ENCODE measurements at places on chromosomes 13 and 19. TPM values are rescaled to one million over a fixed set of nuclear protein-coding genes. Genes with fewer than 3 reads are reported as not detected.

The KLK10 gene
- total RNA-seq: 0.24 TPM

The KCNN1 gene
- total RNA-seq: 0.48 TPM

The STARD13 gene
- total RNA-seq: 55.6 TPM

The RINL gene
- 4.1 TPM for total RNA-seq

The SHANK1 gene
- total RNA-seq: 0.72 TPM

The IL4I1 gene
- 1.4 TPM for total RNA-seq

The POMP gene
- 41.7 TPM for total RNA-seq

The ZNF429 gene
- 22.6 TPM for total RNA-seq

- DNase-seq: no peak
Observed at GRCh38 chr19:46881092-46881491, 20.3 kb downstream of the ARHGAP35 start.

- no peak for DNase-seq
Observed at GRCh38 chr19:6427131-6427530, 2.5 kb upstream of the KHSRP start.

DNA sequence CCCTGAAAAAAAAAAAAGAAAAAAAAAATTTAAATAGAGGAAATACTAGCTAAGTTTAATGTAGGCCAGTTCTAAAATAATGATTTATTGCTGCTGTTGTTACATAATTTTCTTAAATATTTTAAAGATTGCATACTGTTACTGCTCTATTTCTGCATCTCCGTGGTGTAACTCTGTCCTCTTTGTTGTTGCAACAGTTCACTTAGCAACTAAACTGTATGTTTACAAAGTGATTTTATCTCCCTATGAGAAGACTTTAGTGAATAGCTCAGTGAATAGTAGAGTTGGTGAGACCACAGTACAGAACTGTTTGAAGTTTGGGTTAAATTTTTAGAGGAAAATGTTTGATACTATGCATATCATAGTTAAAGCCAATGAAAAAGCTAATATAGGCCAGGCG, 19.4 kb downstream of the BRCA2 start:
- DNase-seq: peak; percentile 12

- no peak for DNase-seq
Observed at GRCh38 chr13:101493541-101493940, 41.1 kb downstream of the ITGBL1 start.

DNA sequence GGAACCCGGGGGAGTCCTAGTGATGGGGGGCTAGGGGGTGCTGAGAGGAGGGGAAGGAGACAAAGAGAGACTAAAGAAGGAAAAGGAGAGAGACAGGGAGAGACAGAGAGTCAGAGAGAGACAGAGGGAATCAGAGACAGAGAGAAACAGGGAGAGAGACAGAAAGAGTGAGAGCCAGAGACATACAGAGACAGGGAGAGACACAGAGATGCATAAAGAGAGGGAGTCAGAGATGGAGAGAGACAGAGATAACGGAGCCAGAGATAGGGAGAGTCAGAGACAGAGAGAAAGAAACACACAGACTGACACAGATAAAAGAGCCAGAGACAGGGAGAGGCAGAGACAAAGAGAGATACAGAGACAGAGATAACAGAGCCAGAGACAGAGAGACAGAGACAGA, 1.5 kb upstream of the TNFSF9 start:
- no peak for DNase-seq

DNA sequence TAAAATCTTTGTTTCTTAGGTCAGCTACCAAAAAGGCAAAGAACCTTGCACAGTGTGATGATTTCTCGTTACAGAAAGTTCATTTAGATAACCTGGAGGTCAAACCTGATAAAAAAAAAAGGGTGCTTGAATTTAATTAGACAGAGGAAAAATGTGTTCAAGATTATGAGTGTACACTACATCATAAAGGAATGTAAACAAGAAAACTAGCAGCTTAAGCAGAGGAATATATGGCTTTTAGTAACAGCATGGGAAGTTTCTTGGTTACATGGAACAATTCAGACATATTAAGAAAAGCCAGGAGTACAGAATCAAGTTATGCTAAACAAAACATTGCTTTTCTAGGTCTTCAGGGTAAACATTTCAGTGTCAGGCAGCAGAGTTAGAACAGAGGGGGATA, 32.9 kb downstream of the ING1 start:
- DNase-seq: no peak

GRCh38 chr13:113560645-113561416, 23.7 kb upstream of the TFDP1 start:
- no peak for DNase-seq

GRCh38 chr13:102402290-102402689, 442 bp upstream of the FGF14 start:
- DNase-seq: no peak

DNA sequence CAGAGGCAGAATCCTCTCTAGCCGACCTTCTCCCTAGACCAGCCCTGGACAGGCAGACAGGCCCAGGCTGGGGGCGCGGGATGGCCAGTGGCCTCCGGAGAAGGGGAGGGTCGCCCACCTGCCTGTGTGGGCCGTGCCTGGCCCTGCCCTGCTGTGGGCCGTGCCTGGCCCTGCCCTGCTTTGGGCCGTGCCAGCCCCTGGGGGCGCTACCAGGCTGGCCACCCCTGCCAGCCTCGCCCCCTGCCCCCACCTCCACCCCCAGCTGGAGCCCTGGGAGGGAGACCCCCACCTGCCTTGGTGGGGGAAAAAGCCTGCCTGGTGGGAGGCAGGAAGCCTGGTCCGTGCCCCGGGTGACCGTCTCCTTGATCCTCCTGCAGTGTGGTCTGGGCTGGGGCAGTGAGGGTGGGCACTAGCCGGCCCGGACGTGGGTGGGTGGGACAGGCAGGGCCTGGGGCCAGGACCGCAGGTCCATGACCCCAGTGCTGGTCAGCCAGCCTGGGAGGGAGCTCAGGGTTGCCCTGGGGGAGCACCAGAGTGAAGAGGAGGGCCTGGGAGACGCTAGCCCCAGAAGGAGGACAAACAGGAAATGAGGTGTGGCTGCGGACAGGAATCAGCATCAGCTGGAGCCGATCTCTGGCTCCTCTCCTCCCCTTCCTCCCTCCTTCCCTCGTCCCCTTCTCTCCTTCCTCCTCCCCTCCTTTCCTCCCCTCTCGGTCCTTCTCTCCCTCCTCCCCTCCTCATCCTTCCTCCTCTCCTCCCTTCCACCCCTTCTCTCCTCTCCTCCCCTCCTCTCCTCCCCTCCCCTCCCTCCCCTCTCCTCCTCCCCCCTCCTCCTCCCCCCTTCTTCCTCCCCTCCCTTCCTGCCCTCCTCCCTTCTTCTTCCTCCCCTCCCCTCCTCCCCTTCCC, 5.1 kb upstream of the MKNK2 start:
- DNase-seq: peak; percentile 86

DNA sequence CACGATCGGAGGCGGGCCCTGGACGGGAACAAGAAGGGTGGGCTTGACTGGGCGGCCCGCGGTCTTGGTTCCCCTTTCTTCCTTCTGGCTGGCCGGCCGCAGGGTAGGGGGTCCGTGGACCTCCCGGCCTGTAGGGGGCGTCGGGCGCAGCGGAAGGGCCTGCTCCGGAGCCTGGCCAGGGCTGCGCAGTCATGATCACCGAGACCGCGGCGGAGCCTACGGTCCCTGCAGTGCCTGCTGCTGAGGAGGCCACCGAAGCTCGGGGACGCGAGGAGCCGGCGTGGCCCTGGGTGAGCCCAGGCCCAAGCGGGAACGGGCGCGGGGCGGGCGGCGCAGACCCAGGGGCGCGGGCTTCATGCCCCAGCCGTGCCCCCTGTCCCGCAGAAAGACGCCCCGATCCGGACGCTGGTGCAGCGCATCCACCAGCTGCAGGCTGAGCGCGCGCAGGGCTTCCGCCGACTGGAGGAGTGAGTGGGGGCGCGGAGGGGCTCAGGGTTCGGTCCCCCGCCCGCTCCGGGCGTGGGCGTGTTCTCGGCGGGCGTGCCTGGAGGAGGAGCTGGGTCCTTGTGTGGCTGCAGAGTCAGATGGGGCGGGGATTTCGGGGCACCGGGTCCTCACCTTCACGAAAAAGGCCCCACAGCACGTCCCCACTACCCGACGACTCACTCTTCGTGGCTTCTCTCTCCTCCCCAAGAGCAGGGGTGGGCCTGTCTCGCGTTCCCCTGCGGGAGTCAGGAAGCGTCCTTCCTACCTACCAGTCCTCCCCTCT, at the start of gene REX1BD:
Gene REX1BD (plus strand): TSS at position 188 of the 769 bp plus-strand sequence. CDS start 4 bp downstream, at position 192.
- DNase-seq: peak; percentile 87

GRCh38 chr13:90427322-90428272, 919.9 kb upstream of the MIR17HG start:
- DNase-seq: no peak

GRCh38 chr19:45245334-45245787, at the start of gene EXOC3L2:
EXOC3L2 (minus strand) TSS chr19:45245407; CDS start chr19:45239045, 6,362 bp downstream.
- DNase-seq: peak; percentile 30

GRCh38 chr13:79382545-79383275, 23.3 kb downstream of the RBM26 start:
- no peak for DNase-seq

GRCh38 chr13:66558506-66558905, 671.6 kb downstream of the PCDH9 start:
- DNase-seq: peak; percentile 13

DNA sequence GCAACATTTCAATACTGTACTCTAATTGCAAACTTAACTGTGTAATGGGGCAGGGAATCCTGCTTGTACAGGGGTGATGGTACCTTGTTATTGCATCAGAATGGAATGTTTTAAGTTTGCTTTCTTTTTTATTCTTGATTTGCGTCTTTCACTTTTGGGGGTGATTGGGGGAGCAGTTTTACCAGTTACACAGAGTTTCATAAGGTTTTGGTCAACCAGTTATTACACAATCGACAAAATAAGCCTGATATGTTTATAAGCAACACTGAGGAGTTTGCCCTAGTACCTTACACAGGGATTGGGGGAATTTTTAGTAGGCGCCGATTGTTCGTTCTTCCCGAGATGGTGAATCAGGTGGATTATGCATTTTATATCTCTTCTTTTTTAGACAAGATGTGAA, 2.7 kb downstream of the KLF5 start:
- no peak for DNase-seq

- DNase-seq: peak; percentile 75
Observed at GRCh38 chr19:54462655-54463530, 685 bp downstream of the LENG9 start.

DNA sequence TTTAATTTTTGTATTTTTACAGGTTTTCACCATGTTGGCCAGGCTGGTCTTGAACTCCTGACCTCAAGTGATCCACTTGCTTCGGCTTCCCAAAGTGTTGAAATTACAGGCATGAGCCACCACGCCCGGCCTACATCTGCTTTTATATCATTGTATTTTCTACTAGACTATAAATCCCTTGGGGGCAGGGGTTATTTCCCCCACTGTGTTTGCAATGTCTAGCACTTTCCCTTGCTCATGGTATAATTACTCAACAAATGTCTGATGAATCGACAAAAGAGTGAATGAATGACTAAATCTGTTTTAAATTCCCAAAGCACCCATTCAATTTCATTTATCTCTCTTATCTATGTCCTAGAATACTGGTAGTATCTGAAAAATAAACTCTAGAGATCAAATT, 244.5 kb upstream of the CSNK1A1L start:
- DNase-seq: no peak

Data from umbilical cord (tissue), 2 donors.